Stimulated activated CD4-positive, alpha-beta T cell treated with anti-CD3 and anti-CD28 coated beads, Interleukin-4, amount 100 ng/mL, for 1 hour (primary cell): ENCODE measurements at places on chromosomes 1 and 21.

DNA sequence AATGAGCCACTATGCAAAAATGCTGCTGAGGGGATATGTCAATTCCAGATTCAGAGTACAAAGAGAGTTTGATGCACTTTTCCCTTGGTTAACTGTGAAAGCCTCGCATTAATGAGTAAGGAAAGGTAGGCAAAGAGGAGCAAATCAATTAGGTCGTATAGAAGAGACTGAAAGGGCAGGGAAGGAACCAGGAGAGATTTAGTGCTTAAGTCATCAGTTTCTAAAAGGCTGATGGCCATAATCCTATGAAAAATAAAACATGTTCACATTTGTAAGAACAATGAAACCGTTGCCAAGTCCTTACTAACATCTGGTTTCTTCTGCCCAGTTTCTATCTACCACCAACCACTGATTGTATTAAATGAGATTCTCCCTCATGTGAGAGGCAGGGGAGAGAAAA, 118.4 kb upstream of the PALMD start:
- no peak for DNase-seq

GRCh38 chr1:76230842-76231281, 156.3 kb downstream of the ST6GALNAC3 start:
- no peak for DNase-seq

GRCh38 chr1:3292868-3293562, 161.4 kb upstream of the ARHGEF16 start:
- DNase-seq, result no peak

DNA sequence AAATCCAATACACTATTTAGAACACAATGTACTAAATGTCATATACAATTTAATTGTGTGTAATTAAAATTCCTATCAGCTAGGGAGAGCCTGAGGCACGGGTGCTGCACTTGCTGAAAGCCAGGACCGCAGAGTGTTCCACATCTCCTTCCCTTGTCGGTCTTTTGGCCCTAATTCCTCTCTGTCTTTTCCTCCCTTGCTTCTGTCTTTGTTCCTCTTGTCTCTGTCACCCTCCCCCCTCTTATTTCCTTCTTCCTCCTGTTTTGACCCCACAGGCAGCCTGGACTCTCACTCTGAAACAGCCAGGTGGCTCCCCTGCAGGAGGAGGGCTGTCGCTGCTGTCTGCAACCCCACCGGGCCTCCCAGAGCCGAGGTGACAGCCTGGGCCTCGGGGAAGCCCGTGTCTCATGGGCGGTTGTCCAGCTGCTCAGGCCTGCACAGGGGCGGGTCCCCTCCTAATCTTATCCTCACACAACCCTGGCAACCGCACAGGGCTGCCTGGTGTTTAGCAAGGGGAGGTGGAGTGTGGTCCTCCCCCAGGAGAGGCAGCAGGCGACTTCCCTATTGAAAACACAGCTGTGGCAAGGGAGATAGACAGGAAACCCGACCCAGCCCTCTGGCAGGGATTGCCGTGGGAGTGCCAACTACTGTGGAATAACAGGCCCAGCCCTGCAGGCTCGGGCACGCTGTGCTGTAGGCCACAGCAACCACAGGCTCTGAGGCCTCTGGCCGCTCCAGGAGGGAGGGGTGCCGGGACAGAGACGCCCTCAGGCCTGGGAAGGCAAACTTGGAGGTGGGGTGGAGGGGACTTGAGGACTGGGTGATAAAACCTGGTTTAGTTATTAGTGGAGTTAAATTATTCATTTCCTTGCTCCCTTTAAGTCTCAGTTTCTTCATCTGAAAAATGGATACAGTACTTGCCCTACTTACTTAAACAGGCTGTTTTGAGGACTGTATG, 68.8 kb upstream of the WDR26 start:
- no peak for DNase-seq

DNA sequence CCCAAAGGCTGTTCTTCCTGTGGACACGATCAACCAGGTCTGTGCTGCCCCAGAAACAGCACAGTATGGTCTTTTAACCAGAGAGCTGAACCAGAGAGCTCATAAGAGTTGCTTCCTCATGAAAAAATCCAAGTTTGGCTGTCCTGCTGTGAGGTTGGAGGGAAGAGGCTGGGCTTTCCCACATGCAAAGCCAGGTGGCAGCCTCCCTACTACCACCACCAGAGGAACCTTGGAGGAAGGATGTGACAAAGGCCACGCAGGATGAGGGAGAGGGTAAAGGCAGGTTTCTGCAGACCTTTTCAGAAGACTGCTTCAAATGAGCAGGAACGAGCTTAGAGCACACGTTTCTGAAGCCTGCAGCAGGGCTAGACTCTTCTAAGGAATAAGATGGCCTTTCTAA, 27.1 kb downstream of the FAM78B start:
- no peak for DNase-seq

DNA sequence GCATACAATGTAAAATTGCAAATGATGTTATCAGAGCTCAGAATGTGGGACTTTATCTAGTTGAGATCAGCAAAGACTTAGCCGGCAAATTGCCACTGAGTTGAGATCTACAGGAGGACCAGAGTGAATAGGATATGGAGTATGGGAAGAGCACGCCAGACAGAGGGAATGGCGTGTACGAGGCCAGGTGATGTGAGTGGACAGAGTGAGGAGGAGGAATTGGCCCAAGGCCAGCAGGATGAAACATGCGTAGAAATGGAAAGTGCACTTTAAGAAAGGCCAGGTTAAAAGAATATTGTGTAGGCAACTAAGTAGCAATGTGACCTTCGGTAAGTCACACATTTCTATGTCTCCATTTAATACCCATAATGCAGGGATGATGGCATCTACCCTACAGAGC, 211.0 kb downstream of the ZP4 start:
- DNase-seq, result no peak

DNA sequence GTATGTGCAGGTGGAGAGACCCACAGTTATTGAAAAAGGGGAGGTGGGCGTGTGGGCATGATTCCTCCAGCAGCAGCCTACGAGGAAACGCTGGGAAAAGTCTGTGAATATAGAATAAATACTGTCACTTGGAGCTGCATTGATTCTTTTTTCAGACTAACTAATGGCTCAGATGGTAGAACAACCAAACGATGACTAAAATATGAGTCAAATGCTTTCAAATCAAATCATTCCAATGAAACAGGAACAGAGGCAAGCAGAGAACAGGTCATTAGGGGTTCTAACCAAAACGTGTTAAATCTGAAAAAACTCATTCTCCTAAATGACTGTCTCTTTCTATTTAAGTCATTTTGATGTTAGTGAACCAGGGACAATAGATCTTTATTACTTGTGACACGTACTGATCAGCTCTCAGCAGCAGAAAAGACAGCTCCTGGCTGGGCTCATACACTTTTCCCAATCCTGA, 35.1 kb upstream of the SEC16B start:
- DNase-seq, result no peak

DNA sequence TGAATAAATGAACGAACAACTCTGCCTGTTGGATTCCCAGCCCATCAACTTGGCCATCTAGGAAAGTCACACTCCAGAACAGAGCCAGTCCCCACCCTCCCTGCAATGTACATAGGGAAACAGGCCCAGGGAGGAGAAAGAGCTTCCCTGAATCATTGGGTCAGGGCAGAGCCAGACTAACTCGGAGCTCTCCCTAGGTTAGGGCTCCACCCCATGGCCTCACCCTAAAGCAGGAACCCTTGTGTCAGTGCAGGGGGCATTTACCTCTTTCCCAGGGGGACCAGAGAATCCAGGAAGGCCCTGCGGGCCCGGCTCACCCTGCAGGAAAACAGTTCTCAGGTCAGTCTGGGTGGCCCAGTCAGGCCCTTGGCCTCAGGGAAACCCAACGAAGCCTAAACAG, 11.6 kb downstream of the COL9A2 start:
- DNase-seq, result no peak

DNA sequence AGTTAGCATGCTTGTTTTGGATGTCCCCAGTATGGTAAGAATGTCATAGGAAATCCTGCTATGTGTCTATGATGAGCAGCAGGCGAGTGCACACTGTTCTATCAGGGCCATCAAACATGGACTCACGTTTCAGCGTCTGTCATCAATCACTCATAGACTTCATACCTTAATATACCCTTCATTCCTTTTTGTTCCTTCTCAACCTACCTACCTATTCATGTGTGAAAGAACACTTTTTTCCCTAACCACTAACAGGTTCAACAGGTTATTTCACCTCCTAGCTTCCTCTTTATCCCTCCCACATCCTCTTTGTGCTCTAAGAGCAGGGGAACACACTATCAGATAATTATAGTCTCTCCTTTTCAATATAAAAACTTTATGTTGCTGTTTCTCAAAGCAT, 300.6 kb downstream of the TM2D1 start:
- no peak for DNase-seq

DNA sequence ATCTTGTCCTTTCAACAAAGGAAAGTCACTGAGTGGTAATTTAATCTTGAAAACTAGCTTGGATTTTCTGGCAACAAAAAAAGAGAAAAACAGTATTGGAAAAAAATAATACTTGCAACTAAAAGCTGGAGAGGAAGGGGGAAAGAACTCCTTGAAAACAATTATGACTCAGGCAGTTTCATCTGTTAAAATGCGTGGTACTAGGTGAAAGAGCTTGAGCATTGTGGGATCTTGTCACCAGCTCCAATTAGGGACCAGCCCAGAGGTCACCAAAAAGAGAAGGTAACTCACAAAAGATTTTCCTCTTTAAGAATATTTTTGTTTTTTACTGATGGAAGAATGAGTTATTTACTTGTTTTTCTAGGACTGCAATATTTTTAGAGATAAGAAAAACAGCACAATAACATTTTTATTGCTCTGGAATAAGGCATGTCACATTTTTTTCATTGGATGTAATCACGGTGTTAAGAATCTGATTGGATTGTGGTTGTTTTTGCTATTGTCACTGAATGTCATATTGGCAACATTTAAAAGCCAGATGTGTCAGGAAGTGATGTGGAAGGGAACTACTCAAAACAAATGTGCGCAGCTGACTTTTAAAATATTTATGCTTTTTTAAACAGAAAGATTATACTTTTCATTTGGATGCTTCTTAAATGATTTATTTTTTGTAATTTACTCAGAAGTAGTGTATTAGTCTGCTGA, 78.5 kb upstream of the ADAMTS5 start:
- no peak for DNase-seq

DNA sequence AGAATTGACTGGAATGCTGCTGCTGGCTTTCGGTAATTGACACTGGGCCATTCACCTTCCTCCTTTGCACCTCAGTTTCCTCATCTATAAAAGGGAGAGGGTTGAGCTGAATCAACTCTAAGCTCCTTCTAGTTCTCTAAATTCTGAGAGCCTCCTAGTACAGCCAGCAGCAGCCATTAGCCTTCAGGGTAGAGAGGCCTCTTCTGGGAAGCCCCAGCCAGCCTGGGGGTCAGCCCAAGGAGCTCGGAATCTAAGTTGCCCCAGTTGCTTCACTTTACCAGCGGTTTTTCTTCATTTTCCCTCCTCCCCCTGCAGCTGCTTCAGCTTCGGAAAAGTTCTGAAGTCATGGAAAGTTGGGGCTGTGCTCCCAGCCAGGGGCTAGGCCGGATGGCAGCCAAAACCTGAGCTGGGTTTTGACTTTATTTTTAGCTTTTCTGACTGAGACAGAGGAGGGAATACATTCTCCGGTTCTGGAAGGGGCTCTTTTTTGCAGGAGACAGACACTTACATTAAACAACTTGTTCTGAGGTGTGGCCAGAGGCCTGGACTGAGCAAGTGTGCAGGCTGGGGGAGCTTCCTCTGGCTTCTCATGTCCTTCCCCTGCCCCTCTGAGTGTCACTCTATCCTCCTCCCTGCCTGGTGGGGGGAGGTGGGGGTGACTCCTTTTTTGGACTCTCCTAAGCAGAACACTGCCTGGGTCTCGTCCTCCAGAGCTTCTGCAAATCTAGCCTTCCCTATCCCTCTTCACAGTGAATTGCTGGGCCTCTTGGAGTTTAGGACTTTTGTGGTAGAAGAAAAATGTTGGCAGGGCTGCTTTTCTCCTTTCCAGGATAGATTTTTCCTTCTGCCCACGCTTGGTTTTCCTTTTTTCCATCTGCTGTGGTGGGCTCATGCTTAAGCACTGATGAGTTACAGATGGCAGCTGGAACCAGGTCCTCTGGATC, 14.4 kb downstream of the LMNA start:
- no peak for DNase-seq

GRCh38 chr1:225768662-225769426, 8.8 kb upstream of the SRP9 start:
- DNase-seq, result no peak

- DNase-seq, result no peak
Measured at GRCh38 chr1:6776895-6777294, 8.4 kb upstream of the CAMTA1 start.

GRCh38 chr1:157992833-157993146, 655 bp upstream of the KIRREL1 start:
- DNase-seq, result no peak

- DNase-seq, result no peak
Measured at GRCh38 chr1:51829058-51829457, 49.5 kb downstream of the NRDC start.

DNA sequence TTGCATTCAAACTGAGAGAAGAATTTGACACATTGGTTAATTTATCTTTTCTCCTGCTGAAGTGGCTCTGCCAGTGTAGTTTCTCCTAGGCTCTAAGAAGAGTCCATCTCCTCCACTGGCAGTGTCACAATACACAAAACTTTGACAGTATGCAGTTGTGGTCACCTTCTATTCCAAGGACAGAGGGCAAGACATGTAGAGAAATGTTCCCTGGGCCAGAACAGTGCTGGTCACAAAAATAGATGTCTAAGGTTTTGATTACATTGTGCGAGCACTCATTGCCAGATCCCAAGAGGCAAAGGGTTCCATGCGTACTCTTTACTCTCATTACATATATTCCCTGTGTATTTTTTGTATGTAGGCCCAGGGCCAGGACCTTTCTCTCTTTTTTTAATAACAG, 148.1 kb upstream of the UBE2U start:
- DNase-seq, result no peak

GRCh38 chr1:183879966-183880365, 75.0 kb downstream of the RGL1 start:
- no peak for DNase-seq

DNA sequence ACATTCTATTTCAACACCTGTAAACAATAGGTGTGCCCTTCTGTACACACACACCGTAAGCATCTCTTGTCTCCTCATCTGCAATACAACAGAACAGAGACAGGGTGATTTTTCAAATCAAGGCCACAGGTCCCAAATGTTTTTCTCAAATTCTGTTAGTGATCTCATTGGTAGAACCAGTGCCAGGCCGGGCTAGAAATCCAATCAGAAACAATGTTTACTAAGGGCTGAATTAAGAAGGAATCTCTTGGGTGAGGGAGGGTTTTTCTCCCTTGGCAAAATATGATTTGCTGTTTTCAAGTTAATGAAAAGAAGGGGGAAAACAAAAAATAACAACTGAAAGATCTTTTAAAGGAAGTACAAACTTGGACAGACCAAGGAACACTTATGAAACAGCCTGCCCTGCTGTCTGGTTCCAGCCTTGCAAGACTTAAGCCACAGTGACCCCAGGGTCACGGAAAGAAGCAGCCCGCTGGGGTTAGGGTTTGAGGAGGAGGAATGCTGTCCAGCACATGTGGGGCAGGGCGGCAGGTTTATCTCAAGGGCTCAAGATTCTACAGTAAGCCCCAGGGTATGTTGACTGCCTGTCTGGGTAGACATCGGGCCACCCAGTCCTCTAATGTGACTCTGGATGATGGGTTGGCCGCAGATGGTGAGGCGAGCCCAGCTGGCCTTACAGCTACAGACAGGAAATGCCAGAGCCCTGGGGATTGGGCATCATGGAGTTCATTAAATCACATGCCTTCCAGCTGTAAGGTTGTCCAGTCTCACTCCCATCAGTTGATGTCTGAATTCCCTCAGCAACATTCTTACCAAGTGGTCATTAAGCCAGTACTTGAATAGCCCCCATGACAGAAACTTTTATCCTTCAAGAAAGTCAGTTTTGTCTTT, 73.3 kb upstream of the SLC44A3 start:
- no peak for DNase-seq

GRCh38 chr1:173048621-173049321, 2.0 kb downstream of the TNFSF18 start:
- DNase-seq, result no peak
